ENCODE measurements at places on chromosomes 4 and X.

GRCh38 chr4:183968502-183968901 is 63.4 kb downstream of the STOX2 start:
- no peak for DNase-seq

DNA sequence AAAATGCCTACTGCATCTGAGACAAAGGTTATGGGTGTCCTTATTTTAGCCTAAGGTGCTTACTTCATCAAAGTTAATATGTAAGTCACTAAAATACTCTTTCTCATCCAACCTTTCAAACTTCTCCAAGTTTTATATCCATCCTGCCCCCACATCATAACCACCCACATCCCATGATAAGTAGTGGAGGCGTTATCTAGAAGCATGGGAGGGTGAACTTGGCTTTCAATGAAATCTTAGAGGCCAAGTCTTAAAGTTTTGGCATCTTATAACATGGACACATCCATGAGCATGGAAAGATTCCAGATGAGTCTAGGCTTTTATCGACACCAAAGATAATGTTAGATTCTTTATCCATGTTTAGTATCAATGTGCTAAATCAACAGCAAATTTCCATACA is 22.9 kb upstream of the SEC24D start:
- DNase-seq: no peak

DNA sequence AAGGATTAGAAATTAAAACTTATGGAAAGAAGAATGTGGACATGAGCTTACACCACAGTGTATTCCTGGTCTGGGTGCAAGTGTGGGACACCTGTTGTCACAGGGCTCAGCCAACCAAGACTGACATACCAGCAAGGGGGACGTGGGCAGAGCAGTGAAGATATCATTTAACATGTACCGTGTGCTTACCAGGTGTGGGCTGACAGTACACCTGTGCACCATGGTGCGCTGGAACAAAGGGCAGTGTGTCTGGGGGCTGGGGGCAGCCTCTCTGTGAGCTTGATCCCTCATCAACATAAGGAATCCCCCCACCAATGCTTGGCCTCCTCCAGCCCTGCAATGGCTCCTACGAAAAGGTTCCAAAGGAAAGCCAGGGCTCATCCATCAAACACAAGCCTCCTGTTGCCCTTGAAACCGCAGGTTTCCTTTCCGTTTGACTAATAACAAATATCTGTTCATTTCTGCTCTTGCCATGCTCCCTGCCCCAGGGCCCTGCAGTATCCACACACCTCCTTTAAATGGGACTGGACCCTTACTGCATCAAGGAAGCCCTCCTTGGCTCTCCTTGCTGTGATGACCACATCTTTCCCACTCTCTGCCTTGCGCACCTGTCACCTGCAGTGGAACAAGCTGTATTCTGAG is 16.7 kb downstream of the EVC2 start:
- no peak for DNase-seq

GRCh38 chr4:133147921-133148689 is 989 bp upstream of the PCDH10 start:
- DNase-seq: no peak

DNA sequence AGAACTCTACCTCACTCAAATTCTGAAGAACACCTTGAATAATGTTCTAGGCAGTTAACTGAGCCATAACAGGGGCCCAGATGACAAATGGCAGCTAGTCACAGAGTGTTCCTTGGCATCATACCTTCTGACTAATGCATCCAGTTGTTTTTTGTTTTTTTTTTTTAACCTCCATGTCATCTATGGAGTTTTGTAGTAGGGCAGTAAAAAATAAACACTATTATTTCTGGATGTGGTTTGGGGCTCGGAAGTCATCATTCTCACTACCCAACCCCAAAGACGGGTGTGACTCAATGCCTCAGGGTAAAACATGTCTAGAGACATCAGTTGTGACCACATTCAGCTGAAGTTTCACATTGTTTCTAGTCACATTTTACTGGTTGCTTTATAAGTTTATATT is 31.2 kb upstream of the MCF2 start:
- DNase-seq: no peak

- no peak for DNase-seq
These were observed 100.6 kb downstream of the AKAP4 start for GRCh38 chrX:50100188-50100587.

DNA sequence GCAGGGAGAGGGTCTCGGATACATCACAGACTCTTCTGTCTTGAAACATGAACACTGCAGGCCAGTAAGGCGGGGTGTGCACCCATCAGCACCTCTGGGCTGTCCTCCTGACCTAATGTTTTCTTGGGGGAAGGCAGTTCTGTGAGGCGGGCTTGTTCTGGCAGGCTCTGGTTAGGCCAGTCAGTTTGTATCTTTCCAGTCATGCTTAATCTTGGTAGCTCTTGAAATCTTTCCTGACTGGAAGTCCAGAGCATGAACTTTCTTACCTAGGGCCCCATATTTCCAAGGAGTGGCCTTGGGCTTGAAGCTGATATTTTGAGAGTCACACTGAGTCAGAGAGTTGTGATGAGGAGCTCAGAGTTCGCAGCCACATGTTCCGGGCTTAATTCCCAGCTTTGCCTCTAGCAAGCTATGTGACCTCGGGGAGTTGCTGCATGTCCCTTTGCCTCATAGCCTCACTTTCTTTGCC is 54.2 kb upstream of the RASSF6 start:
- no peak for DNase-seq

DNA sequence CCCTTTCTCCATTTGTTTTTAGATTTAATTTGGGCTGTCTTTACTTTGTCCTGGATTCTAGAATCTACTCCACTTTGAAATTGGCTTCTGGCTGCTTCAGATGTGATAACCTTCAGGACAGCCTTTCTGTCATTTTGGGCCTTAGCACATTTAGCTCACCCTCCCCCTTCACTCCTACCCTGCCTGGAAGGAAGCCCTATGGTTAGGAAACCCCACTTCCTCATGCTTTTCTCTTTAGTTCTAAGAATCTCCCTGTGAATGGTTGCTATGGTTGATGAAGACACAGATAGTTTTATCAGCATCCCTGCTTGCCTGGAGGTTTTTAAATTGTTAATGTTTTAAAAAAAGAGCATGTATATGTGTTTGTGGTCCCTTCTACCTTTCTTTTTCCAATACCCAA is 100.7 kb upstream of the PTPN13 start:
- no peak for DNase-seq

DNA sequence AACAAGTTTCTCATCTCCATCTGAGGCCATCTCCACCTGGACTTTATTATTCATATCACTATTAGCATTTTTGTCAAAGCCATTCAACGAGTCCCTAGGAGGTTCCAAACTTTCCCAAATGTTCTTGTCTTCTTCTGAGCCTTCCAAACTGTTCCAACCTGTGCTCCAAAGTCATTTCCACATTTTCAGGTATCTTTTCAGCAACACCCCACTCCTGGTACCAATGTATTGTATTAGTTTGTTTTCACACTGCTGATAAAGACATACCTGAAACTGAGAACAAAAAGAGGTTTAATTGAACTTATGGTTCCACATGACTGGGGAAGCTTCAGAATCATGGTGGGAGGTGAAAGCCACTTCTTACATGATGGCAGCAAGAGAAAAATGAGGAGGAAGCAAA is 385.4 kb upstream of the GATB start:
- DNase-seq: no peak

GRCh38 chrX:65642914-65643491 is 24.5 kb upstream of the MSN start:
- no peak for DNase-seq

DNA sequence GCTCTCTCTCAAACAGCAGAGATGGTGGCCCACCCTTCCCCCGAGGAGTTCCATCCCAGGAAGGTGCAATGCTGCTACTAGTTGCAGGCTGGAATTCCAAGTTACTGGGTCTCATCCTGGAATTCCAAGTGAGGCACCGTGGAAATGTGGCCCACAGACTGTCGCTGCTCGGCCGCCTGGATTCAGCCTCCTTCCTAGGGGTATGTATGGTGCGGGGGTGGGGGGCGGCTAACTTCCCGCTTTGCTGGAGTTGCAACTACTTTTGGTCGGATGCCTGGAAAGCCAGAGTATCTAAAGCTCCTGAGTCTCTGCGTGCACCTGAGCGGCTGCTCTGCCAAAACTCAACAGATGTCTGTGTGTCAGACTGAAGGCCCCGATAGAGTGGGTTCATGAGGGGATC is 1146.2 kb downstream of the RPA4 start:
- DNase-seq: no peak

DNA sequence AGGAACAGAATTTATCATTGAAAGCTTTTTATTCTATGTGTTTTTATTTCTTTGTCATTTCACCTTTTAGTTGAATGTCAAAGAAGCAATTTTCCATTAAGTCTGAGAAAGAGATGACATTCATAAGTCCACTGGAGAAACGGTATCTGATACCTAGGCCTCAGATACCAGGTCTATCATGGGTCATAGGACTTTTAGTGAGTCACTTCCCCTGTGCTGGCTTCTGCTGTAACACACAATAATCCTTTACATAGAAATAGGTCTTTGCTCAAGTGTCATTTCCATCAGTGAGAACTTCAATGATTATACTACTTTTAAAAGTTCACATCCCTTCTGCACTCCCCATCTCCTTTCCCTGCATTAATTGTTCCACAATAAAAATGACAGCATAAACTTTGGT is 125.5 kb upstream of the ARMCX2 start:
- no peak for DNase-seq

DNA sequence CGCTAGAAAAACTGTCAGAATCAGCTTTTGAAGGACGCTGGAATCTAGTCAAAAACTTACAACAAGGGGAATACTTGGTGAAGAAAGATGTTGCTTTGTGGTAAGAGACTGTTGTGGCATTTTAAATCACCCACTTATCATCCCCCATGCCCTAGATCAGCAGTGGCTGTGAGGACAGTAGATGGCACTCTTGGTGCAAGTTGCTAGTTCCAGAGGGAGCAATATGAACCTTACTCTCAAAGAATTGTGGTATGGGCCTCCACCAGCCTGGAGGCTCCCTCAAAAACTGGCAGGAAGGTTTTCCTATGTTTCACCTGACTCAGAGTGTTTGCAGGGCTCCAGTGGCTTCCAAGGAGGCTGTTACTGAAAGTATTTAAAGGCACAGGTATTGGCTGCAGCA is 37.7 kb upstream of the SLC16A2 start:
- no peak for DNase-seq

GRCh38 chrX:108250654-108251579 is 159.3 kb downstream of the ATG4A start:
- DNase-seq: no peak

- no peak for DNase-seq
These were observed 13.6 kb upstream of the TIMM8A start for GRCh38 chrX:101362116-101362515.

GRCh38 chr4:10590896-10591295 is 93.7 kb downstream of the CLNK start:
- no peak for DNase-seq

- DNase-seq: no peak
These were observed 683 bp downstream of the MAN2B2 start for GRCh38 chr4:6575503-6576240.

GRCh38 chrX:110318664-110318968 is 731 bp upstream of the AMMECR1 start:
- DNase-seq: no peak

DNA sequence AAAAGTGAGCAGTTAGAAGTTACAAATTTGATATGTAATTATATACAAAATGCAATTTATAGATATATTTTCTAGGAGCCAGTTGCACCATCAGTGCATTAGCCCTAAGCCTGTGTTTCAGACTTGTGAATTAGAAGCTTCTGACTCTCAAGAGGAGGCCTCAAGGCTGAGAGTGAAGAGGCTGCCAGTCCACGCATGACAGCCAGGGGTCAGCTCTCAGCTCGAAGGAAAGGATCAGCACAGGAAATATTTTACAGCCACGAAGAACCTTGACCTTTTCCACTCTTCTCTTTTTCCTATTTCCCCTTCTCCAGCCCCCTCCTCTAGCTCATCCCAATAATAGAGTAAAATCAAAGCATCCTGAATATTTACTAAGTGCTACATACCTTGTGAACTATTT is 642.4 kb downstream of the TRIML1 start:
- no peak for DNase-seq

DNA sequence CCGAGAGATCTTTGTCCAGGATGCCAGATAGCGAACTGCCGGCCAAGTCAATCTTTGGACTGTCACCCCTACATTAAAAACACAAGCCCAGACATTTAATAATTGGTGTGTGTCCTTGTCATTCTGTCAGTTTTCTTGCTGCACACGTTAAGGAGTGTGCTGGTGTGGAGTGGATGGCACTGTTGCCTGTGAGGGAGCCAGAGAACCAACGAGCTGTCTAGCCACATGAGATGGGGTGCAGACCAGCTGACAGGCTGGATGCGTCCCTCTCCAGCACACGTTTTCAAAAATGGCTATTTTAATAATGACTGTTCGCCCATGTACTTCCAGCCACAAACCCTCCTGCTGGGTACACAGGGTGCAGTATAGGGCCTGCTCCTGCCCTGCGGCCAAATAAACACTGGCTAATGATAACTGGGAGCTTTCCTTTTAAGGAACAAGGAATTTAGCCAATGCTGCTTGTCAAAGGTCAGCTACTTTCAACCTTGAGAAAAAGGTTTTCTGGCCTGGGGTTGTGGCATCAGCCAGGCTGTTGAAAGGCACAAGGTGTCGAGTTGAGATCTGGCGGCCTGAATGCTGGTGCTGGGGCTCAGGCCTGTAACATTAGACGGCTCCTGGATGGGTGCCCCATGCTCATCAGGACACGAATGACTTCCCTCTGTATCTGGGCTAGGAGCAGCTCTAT is 54.0 kb upstream of the MAP3K15 start:
- no peak for DNase-seq

- DNase-seq: no peak
These were observed 732 bp upstream of the ADRA2C start for GRCh38 chr4:3765271-3766035.

DNA sequence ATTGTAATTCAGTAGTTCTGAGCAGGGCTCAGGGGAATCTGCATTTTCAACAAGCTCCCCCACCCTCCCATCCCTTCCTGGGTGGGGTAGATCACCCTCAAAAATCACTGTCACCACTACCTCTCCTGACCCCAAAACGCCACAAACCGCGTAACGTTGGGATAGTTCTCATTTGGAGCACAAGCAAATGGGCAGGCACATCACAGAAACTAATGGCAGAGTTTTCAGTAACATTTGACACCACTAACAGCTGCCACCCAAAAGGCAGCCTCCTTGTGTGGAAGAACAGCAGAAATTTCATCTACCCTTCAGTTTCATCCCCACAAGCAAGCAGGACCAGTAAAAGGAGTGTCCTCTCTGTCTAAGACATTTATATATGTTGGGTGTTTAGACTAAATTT is 132.7 kb downstream of the PALLD start:
- DNase-seq: no peak

All from stimulated activated CD8-positive, alpha-beta memory T cell treated with anti-CD3 and anti-CD28 coated beads, Interleukin-4, amount 100 ng/mL, for 4 hours (primary cell).